Activated T-cell treated with anti-CD3 and anti-CD28 coated beads for 48 hours (primary cell): ENCODE measurements at places on chromosomes 7 and 10.

- DNase-seq, result no peak
These were observed 13.0 kb downstream of the MCMBP start for GRCh38 chr10:119859420-119860258.

GRCh38 chr7:48933549-48934085 is 9.3 kb downstream of the CDC14C start:
- no peak for DNase-seq

DNA sequence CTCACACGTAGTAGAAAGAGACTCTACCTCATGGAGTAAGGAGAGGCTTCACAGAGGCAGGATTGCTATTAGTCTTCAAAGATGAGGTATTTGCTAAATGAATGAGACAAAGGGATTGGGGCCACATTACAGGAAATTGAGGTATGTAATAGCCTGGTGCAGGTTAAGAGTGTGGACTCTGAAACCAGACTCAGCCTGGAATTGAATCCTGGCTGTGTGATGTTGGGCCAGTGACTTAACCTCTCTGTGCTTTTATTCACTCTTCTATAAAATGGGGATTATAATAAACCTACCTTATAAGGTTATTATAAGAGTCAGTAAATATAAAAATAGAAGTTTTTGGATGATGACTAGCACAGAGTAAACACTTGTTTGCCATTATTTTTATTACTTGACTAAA is 64.7 kb upstream of the ATRNL1 start:
- DNase-seq, result no peak

- DNase-seq, result no peak
These were observed 70.3 kb upstream of the GSDME start for GRCh38 chr7:24827589-24827988.

DNA sequence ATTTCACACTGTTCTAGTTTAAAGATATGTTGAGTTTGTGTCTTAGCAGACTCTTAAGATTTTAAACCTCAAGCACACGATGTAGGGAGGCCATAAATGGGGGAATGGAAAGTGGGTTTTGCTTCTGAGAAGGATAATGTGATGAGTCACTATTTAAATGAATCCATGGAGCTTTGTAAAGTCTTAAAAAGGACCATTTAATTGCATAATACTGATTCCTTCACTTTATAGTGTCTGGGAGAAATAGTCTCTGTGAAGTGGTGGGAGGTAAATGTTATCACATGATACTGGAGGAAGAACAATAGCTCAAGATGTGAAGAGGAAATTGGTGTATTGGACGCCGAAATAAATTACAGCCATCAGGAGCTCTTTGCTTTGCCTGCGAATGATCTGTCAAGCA is 84.0 kb upstream of the MYO3A start:
- no peak for DNase-seq

DNA sequence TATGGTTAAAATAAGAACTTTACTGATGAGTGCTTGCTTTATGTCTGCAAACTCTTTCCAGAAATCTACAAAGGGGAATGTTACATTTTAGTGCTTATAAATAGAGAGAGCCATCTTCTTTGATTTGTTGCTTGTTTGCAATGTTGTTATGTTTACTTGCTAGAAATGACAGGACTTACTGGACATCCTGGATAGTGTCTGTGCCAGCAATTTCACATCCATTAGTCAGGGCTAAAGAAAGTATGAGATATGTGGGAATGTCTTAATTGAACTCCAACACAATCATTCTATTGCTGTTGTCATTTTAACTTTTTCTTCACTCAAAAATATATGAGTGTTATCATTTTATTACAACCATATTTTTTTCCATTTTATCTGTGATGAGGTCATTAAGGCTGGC is 453.2 kb downstream of the TNS3 start:
- DNase-seq, result no peak

DNA sequence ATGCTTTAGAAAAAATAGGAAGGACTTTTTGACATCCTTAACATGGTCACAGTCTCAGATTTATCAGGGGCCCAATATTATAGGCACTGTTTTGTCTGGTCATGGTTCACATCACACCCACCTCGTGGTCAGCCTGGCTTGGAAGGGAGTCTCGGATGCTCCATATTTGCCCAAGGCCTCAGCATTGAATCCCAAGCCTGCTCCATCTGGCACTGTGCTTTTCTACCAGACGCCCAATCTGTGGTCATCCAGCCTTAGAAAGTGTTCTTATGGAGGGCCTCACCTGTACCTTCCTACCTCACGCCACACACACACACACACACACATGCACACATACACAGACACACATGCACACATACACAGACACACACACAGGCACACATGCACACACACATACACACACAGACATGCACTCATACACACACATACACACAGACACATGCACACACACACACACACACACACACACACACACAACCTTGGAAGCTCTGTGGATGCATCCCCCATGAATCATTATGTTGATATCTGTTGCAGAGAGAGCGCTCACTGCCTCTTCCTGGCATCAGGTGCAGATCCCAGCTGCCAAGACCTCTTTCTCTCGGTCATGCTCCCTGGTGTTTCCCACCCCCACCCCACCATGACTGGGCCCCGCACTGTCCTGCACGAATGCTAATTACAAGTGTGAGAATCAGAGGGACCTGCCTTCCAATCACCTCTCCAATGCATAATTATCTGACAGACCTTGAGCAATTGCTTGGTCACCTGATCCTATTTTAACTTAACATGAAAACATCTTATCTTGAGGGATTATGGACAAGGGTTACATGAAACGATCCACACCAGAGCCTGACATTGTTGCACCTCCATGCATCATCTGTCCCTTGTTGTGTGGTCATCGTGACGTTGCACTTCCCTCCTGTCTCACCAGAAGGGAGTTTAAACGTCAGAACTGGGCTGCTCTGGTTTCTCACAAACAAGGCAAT is 122.7 kb upstream of the TMEM72 start:
- no peak for DNase-seq

DNA sequence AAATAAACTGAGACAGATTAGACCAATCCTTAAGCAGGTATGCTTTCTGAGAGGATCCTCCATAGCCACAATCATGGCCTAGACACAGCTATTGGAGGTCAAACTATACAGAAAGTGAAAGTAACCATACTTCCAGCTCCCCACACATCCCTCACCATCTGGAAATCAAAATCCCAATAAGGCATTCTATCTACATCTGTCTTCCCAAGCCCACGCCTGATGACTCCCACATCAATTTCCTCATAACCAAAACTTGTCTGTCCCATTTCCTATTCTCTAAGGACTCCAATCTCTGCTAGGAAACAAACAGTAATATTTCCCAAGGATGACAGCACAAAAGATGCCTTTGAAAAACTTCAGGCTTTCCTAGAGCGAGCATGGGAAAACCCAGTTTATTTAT is 247.3 kb upstream of the HPS1 start:
- DNase-seq, result no peak

GRCh38 chr10:29470355-29470705 is 164.4 kb downstream of the SVIL start:
- DNase-seq, result no peak

DNA sequence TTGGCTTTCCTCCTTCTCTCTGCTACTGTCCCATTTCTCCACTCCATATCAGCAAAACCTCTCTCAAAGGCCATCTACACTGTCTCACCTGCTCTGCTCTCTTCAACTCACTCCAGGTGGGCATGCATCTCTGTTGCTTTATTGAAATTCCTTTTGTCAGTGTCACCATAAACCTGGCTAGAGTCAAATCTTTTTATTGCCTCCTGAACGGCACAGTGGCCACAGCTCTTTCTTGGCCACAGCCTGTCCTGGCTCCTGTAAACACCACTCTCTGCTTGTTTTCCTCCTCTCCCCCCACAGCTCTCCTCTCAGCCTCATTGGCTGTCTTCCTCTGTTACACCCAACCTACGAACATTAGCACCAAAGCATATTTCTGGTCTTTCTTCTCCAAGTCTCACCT is 31.1 kb upstream of the TMEM273 start:
- DNase-seq, result no peak

GRCh38 chr10:23630376-23630775 is 191.5 kb downstream of the OTUD1 start:
- no peak for DNase-seq

DNA sequence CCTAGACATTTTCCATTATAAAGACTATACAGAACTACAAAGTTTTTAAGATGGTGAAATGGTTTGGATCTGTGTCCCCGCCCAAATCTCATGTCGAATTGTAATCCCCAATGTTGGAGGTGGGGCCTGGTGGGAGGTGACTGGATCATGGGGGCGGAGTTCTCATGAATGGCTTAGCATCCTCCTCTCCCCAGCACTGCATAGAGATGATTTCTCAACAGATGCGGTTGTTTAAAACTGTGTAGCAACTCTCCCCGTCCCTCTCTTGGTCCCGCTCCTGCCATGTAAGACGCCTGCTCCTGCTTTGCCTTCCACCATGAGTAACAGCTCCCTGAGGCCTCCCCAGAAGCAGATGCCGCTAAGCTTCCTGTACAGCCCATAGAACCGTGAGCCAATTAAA is 1.6 kb downstream of the FAM133B start:
- DNase-seq, result peak; percentile 23

DNA sequence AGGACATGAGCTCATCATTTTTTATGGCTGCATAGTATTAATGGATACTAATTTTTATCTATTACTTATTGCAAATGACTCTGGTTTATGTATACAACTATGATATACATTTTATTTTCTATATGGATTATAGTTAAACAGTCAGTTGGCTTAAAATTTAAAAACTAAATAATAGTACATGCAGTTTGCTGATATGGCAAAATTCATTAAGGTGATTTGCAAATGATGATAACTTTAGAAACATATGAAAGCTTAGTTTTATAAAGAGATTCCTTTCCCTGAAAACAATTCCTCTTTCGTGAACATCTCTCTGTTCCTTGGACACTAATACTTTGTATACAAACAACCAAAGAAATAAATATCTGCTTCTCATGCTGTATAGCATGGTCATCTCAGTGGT is 165.5 kb upstream of the SEMA3E start:
- DNase-seq, result no peak

DNA sequence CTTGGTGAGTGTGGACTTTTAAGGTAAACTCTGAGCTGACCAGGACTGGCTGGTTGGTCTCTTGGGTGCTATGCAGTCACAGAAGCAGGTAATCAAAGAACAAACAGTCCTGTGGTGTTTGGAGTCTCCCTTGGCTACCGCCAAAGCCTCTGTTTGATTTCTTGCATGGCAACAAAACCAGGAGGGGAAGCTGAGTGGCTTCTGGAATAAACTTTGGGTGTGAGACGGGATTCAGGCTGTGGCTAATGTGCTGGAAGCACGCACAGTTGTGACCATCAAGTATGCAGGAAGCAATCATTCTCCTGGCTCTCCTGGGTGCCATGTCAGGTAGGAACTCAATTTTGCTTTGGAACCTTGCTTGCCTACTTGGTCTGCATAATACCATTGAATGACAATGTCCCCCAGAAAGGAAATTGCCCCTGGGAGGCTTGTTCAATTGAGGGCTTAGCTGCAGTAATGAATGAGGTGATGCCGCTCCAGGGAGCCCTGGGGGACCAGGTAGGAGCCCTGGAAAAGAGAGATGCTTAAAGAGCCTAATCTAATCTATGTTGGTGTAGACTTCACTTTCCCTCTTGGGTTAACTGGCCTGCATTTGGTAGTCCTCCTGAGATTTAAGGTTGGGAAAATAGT is at the start of gene CDHR3:
Gene CDHR3 (plus strand): TSS at position 227 of the 630 bp plus-strand sequence. CDS start 55 bp downstream, at position 282.
- DNase-seq, result no peak

DNA sequence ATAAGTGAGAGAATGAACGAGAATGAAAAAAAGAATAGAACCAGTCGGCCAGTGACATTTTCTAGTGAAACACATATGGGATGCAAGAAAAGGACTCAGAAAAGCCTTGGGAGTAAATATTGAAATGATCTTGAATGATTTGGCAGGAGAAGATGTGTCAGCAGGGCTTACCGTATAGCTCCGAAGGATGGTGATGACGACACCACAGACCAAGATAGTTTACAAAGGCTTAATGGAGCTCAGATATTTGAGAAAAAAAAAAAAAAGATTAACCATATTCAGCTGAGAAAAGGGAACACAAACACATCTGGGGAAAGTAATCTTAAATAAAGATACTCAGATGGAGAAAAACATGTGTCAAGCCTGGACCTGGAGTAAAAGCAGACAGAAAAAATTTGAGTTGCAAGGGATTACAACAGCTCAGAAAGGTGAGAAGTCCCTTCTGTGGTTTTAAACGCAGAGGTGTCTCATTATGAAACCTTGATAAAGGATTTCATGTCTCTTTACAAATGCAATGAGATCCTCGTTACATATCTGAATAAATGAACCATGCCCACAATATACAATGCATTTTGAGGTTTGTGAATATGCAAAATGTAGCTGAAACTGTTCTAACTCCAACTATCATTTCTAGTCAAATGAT is 36.0 kb downstream of the DNAJB9 start:
- no peak for DNase-seq
